ENCODE measurements at places on chromosomes 11 and 22. TPM values are rescaled to one million over a fixed set of nuclear protein-coding genes. Genes with fewer than 3 reads are reported as not detected.

APIP gene
- total RNA-seq = 45.9 TPM

TUB gene
- 4.6 TPM for total RNA-seq

LYVE1 gene
- total RNA-seq = not detected

NRIP3 gene
- 2.6 TPM for total RNA-seq

ZFP91 gene
- 53.8 TPM for total RNA-seq

XKR3 gene
- not detected for total RNA-seq

MRPL49 gene
- 105 TPM for total RNA-seq

C11orf87 gene
- not detected for total RNA-seq

AP2A2 gene
- 17.7 TPM for total RNA-seq

BBOX1 gene
- total RNA-seq = not detected

OR4D11 gene
- not detected for total RNA-seq

SLC22A12 gene
- total RNA-seq = not detected

ANKK1 gene
- total RNA-seq = 0.27 TPM

PLEKHB1 gene
- 5.8 TPM for total RNA-seq

OR6A2 gene
- total RNA-seq = 0.19 TPM

HEPACAM gene
- total RNA-seq = 0.15 TPM

GDPD4 gene
- total RNA-seq = 1.2 TPM

RFPL3 gene
- not detected for total RNA-seq

POU2AF2 gene
- total RNA-seq = not detected

MAFF gene
- 57.0 TPM for total RNA-seq

ABCC8 gene
- total RNA-seq = not detected

ESAM gene
- total RNA-seq = 0.75 TPM

IL18 gene
- 3.5 TPM for total RNA-seq

PRODH gene
- 0.58 TPM for total RNA-seq

C1QTNF6 gene
- total RNA-seq = 1.7 TPM

TMEM191C gene
- 0.53 TPM for total RNA-seq

DGAT2 gene
- 7.3 TPM for total RNA-seq

LMNTD2 gene
- 3.5 TPM for total RNA-seq

ANO5 gene
- total RNA-seq = 0.03 TPM

OR52N4 gene
- total RNA-seq = not detected

C11orf65 gene
- total RNA-seq = 0.58 TPM

FIBIN gene
- total RNA-seq = not detected

DLG2 gene
- 1.1 TPM for total RNA-seq

MN1 gene
- 0.24 TPM for total RNA-seq

VPREB1 gene
- not detected for total RNA-seq

UBASH3B gene
- total RNA-seq = 67.7 TPM

PATE4 gene
- not detected for total RNA-seq
